ENCODE measurements at places on chromosomes 13 and 19.

DNA sequence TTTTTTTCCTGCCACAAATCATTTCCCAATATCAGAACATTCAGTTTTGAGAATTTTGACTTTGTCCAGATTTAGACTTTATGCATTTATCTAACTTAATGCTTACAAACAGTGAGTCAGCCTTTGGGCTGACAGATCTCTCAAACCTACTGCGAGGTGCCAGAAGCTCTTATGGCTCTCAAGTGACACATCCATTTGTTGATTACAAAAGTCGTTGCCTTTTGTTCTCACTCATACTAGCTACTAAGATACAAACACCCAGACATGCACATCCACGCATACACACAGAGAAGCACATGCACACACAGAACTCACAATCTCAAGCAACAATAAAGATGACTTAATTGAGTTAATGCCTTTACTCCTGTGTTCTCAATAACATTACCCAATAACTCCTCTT, 1147.5 kb downstream of the DIAPH3 start:
- no peak for DNase-seq

GRCh38 chr13:97221046-97221445, 1.1 kb upstream of the MBNL2 start:
- DNase-seq: no peak

DNA sequence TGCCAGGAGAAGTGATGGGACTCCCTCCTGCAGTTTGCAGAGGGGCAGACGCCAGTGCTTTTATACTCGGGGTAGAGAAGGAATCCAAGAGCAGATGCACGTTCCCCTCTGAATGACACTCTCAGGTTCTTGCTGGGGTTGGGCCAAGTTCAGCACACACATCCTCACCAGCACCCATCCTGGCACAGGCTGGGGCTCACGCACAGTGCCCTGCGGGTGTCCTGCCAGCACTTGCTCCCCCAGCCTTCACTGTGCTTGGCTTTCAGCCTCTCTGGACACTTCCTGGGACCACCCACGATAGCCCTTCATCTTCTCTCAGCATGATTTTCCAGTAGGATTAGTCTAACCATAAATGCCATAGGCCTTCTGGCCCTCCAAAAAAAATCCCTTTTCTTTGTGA, 158.6 kb downstream of the ZNF536 start:
- no peak for DNase-seq

GRCh38 chr13:86445672-86446071, 646.5 kb upstream of the SLITRK6 start:
- DNase-seq: no peak

DNA sequence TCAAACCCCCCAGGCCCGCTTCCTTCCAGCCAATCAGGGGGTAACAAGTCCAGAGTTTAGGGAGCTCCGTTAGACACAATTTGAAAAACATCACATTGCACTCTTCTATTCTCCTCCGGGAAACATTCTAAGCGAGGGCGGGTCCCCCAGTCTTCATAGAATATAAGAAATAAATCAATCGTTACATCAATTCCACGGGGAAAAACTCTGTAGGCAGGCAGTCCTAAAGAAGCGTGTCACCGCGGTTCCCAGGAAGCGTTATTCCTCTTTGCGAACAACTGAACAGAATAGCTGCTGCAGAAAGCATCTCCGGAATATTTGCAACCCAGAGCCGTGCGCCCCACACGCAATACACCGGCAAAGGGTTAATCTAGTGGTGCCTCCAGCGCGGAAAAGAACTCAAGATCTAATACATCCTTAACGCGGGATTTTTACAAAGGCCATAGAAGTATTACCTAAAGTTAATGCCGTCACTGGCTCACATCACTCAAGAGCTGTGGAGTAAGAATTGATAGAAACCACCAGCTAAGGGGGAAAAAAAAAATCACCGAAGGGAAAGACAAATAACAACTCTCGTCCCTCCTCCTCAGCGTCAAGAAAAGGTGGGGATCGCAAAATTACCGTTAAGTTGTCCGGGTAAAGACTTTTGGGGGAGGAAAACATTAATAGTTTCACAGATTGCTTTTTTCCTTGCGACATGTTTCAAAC, 65.1 kb downstream of the KCNRG start:
- DNase-seq: peak; percentile 58

- DNase-seq: no peak
These were observed 22.2 kb upstream of the FXYD3 start for GRCh38 chr19:35093430-35093829.

- no peak for DNase-seq
These were observed 7.6 kb upstream of the ALOX5AP start for GRCh38 chr13:30727491-30728355.

DNA sequence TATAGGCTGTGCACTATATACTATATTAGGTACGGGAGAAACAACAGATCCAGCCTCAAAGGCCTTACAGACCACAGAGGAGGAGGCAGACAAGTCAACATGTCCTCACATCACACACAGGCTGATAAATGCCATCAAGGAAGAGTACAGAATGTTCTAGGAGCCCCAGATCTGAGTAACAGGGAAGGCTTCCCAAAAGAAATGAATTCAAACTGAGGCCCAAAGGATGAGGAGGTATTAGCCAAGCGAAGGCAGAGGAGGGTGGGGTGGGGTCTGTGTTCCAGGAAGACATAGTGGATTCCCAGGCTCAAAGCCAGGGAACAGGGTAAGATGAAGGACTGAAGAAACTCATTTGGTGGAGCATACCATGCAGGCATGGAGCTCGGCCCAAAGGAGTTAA, 55.1 kb downstream of the RXFP2 start:
- no peak for DNase-seq

GRCh38 chr19:14475251-14476073, at the start of gene PTGER1:
Gene PTGER1, minus strand, starts transcription at chr19:14475354. Its CDS starts 1,034 bp downstream, at chr19:14474320.
- DNase-seq: no peak

GRCh38 chr19:47370045-47370611, 21.0 kb downstream of the DHX34 start:
- no peak for DNase-seq

- DNase-seq: no peak
These were observed 22.2 kb upstream of the LRP3 start for GRCh38 chr19:33171916-33172359.

- no peak for DNase-seq
These were observed 1023.5 kb downstream of the PCDH17 start for GRCh38 chr13:58655086-58655485.

DNA sequence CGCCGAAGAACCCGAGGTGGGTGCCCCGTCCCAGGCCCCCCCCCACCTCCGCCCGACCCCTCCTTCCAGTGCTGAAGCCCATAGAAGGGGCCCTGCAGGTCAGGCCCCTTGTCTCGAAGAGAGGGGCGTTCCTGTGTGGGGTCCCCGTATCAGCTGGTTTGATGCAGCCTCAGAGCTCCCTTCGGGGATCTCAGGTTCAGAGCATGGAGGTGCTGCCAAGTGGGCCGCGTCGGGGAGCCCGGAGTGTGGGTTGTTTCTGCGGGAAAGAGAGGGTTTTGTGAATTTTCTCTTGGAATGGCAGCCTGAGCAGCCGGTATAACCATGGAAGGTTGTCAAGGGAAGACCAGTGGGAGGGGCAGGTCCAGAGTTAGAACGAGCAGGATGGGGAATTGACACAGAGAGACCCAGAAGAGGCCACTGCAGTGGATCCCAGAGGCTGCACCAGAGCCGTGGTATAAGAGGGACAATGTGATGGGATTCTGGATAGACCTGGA, 384 bp downstream of the TRAPPC2B start:
- DNase-seq: no peak

GRCh38 chr13:35789335-35790165, 313.1 kb upstream of the MAB21L1 start:
- no peak for DNase-seq

GRCh38 chr19:48629599-48630295, 7.4 kb downstream of the DBP start:
- DNase-seq: no peak

DNA sequence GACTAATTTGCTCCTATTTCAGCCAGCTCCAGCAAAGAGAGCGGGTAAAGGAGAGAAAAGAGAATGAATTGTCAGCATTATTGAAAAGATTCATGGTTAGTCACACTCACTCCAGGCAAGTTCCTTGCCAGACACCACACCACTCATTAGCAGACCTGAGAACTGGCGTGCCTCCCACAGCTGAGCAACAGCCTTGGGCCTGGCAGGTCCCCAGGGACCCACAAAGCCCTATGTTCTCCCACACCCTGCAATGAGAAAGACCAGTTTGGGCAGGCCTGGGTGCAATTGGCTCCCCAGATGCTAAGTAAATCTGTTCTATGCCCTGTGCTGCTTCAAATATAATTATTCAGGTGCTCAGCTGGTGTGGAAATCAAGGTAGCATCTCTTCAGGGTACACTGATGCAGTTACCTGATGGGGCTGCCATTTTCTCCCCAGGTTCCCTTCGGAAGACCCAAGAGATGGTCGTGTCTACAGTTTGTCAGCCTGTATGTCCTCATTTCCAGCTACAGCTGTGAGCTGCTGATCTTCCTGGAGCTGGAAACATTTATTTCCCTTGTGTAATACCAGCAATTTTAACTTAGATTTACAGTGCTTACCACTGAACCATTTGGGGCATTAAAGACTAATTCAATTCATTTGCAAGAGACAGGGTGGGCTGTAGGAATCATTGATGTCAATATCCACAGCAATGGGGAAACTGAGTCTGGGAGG, 405.0 kb downstream of the COG6 start:
- DNase-seq: peak; percentile 62

- peak; percentile 92 for DNase-seq
These were observed at the start of gene ELAVL1 for GRCh38 chr19:8005534-8006256. Gene ELAVL1, minus strand, starts transcription at chr19:8005641. Its CDS starts 13,826 bp downstream, at chr19:7991815.

DNA sequence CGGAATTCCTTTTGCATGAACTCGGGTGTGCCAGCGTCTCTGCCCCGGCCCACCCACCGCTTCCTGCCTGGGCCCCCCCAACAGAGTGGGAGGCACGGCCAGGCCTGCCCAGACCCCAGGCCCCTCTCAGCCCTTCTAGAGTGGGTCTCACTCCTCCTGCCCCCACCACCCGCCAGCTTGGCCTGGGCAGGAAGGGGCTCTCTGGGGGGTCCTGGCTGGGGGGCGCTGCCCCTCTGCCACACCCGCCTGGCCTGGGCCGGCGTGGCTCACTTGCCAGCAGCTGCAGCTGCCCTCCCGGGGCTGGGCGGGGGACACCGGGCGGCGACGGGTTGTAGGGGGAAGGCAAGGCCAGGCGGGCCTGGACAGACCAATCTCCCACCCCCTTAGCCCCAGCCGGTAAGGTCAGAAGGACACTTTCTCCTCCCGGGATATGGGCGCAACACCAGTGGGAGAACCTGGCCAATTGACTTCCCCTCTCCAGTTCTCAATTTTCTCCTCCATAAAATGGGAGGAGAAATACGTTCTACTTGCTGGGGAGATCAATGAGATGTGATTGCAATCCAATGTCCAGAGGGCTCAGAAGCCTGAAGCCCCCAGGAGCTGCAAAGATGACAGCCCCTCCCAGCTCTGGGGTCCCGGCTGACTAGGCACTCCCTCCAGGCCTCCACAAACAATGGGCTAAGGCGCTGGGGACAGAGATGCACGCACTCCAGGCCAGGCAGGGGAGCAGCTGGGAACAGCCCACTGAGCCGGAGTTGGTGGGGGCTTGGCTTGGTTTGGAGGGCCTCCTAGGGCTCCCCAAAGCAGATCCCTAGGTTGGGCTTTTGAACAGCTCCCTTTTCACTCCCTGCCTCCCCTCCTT, 2.4 kb downstream of the CRLF1 start:
- DNase-seq: no peak

DNA sequence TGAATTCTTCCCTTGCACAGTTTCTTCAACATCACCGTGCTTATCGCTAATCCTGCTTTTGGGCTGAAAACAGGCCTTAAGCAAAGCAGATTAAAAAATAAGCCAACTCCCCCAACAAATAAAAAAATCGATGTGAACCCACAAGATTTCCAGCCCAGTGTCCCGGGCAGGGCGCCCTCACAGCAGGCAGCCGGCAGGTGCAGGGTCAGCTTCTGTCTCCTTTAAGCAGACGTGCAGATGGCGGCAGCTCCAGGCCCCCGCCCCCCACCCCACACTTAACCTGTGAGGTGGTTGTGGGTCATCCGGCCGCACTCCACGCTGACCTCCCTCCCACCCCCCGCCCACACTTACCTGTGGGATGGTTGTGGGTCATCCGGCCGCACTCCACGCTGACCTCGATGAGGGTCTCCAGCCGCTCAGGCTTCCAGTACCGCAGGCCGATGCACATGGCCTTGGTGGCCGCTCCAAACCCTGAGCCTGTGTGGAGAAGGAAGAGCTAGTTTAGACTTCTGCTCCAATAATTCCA, 19.8 kb downstream of the ADPRHL1 start:
- DNase-seq: no peak

- DNase-seq: no peak
These were observed 29.9 kb downstream of the ZDHHC20 start for GRCh38 chr13:21429211-21429610.

GRCh38 chr19:49921871-49922795, 6.9 kb upstream of the ATF5 start:
- no peak for DNase-seq

DNA sequence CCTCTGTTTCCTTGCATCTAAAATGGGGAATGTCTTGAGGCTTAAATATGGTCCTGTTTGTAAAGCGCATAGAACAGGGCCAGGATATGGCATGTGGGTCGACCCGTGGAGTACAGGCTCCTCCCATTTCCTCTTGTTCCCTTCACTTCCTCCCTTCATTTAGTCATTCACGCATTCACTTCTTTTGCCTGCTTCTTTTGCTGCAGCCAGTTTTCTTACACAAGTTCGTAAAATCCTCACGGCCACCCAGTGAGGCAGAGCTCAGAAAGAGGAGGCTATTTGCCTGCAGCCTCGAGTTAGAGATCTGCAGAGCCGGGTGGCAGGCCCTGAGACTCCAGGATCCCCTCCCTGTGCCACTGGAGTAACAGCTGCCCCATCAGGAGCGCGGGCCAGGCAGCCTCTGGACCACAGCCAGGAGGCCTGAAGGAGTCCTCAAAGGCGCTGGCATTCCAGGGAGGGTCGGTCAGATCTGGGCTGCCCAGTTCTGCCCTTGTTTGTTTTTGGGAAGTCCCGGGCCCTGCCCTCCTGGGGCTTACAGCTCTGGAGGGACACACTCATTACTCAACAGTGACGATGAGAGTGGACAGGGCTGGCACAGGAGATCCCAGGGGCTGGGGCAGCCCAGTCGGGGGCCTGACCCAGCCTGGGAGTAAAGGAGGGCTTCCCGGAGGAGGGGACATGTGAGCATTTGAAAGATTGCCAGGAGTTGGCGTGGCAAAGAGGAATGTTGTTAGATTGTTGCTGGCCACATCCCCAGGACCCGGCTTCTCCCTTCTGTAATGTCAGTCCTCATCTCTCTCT, 4.6 kb downstream of the PPP5C start:
- DNase-seq: peak; percentile 40

GRCh38 chr13:102039264-102039663, 362.6 kb downstream of the FGF14 start:
- DNase-seq: no peak

- DNase-seq: no peak
These were observed 181.2 kb downstream of the FGF9 start for GRCh38 chr13:21852043-21852442.

Data from activated T-cell treated with anti-CD3 and anti-CD28 coated beads, Interleukin-2, amount 50 U/mL, for 24 hours (primary cell).